ENCODE measurements at places on chromosomes 2 and 18.

GRCh38 chr2:236240228-236240990 lies 23.8 kb downstream of the ASB18 start:
- no peak for DNase-seq

GRCh38 chr2:235669269-235669831 lies 175.5 kb downstream of the AGAP1 start:
- DNase-seq = peak; percentile 90

- no peak for DNase-seq
Observed at GRCh38 chr2:66421612-66422011, 13.3 kb upstream of the MEIS1 start.

DNA sequence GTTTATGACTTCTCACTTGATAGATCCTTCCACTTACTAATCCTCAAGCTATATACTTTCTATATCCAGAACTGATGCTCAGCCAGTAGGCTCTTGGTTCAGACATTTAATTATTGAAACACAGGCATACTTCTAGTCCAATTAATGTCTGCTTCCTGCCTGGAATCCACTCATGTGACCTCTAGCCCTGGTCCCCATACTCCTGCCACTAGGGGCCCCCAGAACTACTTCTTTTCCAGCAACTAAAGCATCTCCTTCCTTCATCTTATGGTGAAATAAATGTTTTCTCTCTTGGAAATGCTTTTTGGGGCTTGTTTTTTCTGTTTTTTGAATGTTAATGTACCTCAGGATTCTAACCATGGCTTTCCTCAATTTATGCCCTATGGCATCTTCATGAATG lies 527.6 kb downstream of the SATB2 start:
- peak; percentile 38 for DNase-seq

DNA sequence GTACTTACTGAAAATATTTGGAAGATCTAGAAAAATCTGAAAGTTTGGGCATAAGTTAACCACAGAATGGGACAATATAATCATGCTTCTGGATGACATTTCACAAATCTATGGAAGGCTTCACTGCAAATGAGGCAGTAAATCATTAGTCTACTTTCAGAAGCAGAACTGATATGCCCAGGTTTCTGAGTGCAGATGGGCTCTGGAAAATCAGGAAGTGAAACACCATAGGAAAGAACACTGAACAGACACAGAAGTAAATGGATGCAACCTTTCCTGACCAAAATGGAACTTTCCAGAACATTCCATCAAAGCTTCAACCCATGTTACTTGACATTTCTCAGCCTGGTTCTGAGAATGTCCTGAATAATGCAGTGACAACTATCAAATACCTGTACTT lies 55.1 kb downstream of the KCNG3 start:
- DNase-seq = no peak

DNA sequence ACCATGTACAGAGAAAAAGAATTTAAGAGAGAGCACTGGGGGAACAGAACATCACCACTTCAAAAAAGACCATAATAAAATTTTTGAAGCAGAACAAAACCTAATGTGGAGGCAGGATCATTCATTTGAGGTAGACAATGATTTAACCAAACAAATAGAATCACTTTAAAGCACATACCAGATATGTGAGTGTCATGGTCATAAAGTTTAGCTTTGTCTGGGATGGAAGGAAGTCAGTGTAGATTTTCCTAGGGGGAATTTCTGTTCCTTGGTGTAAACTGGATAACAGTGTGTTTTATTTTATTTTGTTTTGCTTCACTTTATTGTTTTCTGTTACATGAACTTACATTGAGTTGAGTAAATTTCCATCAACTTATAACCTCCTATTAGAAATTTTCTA lies 120.8 kb downstream of the CRIM1 start:
- no peak for DNase-seq

GRCh38 chr2:53058526-53058925 lies 709.1 kb upstream of the CHAC2 start:
- DNase-seq = no peak

DNA sequence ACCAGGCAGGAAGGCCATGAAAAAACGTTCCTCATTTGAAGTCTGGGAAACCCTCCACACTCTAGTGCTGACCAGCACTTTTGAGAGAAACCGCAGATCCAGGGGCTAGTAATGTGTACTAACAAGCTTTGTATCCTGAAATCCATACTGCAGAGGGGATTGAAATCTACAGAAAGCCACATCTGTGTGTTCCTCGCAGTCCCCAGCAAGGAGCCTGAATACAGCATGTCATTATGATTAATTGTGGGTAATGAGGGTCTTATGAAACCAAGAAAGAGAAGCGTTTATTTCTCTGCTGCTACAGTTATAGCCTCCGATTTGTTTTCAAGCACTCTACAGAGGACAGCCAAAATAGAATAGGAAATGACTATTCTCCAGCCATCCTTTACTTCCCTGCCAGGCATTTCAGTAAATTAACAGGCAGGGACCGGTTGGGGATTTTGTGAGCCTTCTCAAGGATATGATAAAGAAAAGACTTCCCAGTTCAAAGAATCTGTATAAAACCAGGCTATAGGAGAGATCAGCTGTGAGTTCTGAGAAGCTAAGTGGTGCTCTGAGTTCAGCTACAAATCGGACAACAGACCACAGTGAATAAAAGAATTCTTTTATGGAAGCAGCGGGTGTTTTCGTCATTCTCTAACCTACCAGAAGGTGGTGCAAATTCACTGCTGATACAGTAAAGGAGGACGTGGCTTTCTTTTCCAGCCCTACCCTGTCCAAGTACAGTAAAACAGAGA lies 133.4 kb downstream of the INSIG2 start:
- DNase-seq = no peak

DNA sequence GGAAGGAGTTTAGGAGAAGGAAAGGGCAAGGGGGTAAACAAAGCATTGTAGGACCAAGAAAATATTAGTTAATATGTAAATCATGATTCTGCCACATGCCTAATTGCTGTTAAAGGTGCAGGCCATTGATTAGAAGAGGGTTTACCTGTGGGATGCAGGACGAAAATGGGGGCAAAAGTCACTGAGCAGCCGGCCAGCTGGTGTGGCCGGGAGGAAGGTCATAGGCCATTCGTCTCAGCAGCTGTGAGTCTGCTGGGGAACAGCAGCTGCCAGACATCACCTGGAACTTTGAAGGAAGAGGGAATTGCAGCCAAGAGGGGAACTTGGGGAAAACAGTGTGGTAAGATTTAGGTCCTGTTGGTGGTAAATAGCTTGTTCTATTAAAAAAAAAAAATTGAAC lies 184.4 kb downstream of the DYSF start:
- no peak for DNase-seq

- peak; percentile 48 for DNase-seq
Observed at GRCh38 chr2:85539361-85540132, 579 bp downstream of the MAT2A start.

DNA sequence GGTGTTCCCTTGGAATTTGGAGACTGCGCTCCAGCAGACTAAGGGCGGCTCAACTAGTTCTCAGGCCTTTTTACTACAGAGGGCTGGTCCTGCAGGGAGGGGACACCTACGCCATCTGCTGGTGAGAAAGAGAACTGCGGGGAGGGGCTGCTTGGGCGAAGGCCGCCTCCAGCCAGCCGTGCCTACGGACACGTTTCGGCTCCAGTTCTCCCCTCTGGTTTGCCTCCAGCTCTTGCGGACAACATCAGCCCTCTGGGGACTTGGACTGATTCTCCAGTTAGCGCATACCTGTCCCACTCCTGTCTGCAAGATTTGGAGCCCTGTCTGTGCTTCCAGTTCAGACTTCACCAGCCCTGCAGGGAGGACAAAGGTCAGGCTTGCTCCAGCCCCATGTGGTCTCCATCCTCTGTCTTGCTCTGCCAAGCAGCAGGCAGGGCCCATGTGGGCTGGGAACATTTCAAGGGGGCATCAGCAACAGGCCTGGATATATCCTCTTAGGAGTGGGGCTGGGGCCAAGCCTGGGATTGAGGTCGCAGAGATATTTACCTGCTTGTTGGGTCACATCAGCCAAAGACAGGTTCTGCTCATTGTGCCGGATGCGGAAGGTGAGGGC lies 10.3 kb downstream of the PTPRN start:
- peak; percentile 94 for DNase-seq

DNA sequence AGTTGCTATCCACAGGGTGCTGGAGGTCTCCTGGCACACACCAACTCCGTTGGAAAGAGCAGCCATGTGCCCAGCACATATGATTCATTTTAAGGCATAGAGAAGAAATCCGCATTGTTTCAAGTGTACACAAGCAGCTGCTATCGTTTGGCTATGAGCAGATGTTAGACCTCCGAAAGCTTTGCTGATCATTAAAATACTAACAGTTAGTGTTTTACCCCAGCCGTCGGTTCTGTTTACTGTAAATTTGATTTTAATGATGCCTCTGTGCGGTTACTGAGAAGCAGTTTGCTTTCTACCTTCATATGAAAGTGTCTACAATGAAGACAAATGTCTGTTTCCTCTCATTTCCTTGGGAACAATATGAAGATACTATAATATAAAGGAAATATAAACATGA lies 154.9 kb downstream of the PTGR3 start:
- DNase-seq = no peak

DNA sequence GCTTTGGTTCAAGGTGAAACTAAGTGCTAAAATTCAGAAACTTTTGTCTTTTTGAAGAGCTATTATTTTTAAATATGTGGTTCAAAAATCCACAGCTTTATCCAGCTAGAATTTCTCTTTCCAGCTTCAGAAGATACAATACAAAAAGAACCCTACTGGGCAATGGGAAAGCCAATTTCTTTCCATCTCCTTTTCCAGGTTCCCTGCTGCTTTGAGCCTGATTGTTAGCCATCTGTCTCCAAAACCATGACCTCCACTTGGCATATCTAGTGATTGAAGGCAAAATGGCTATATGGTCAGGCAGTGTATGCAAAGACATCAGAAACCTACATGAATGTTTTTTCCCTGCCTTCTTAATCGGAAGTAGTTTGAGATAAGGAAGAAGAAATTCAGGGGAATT lies 134.1 kb downstream of the KCNH7 start:
- no peak for DNase-seq

- DNase-seq = no peak
Observed at GRCh38 chr2:96537734-96538486, 1.4 kb downstream of the ARID5A start.

DNA sequence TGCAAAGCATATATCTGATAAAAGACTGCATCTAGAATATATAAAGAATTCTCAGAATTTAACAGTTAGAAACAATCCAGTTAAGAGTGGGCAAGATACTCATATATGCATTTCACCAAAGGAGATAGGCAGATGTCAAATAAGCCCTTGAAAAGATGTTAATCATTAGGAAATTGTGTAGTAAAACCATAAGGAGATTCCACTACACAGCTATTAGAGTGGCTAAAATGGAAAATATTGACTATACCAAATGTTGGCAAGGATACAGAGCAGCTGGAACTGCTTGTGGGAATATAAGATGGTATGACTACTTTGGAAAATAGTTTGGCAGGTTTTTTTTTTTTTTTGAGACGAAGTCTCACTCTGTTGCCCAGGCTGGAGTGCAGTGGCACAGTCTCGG lies 59.5 kb downstream of the CAB39 start:
- no peak for DNase-seq

All from WTC11 (cell line).